ENCODE measurements at places on chromosomes 12 and 14.
A peak's percentile ranks its signal among the peaks of the same experiment; 100 is the strongest.

GRCh38 chr12:66956300-66956699 lies 277.4 kb upstream of the GRIP1 start:
- DNase-seq, result no peak

GRCh38 chr12:33488036-33488435 lies 48.4 kb upstream of the SYT10 start:
- DNase-seq, result no peak

GRCh38 chr12:64780132-64780530 lies 20.9 kb upstream of the GNS start:
- peak; percentile 3 for DNase-seq

DNA sequence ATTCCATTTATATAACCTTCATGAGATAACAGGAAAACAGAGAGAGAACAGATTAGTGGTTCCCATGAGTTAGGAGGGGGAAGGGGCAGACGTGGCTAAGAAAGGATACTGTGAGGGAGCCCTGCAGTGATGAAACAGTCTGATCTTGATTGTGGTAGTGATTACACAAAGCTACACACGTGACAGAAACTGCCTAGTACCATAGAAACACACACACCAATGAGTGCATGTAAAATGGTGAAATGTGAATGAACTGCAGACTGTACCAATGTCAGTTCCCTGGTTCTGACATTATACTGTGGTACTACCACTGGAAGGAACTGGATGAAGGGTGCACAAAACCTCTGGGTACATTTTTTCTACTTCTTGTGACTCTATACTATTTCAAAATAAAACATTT lies 36.9 kb downstream of the NRDE2 start:
- peak; percentile 68 for DNase-seq

GRCh38 chr12:67807814-67808213 lies 159.3 kb downstream of the DYRK2 start:
- no peak for DNase-seq

- DNase-seq, result no peak
Observed at GRCh38 chr14:52031781-52032180, 37.1 kb downstream of the NID2 start.

DNA sequence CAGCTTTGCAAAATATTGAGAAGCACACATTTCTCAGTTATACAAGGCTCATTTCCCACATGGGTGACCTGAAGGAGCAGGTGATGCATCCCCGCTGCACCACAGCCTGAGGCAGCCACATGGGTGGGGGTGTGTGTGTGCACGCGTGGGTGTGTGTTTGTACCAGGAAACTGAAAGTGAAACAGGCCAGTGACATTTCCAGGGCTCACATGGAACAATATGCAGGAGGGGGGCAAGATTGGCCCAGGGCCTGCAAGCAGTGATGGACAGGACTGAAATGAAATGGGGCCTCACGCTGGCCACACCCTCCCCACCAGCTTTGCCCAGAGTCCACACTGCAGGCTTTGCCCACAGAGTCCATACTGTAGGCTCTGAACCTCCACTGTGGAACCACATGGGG lies 154.2 kb upstream of the PARP11 start:
- peak; percentile 22 for DNase-seq

DNA sequence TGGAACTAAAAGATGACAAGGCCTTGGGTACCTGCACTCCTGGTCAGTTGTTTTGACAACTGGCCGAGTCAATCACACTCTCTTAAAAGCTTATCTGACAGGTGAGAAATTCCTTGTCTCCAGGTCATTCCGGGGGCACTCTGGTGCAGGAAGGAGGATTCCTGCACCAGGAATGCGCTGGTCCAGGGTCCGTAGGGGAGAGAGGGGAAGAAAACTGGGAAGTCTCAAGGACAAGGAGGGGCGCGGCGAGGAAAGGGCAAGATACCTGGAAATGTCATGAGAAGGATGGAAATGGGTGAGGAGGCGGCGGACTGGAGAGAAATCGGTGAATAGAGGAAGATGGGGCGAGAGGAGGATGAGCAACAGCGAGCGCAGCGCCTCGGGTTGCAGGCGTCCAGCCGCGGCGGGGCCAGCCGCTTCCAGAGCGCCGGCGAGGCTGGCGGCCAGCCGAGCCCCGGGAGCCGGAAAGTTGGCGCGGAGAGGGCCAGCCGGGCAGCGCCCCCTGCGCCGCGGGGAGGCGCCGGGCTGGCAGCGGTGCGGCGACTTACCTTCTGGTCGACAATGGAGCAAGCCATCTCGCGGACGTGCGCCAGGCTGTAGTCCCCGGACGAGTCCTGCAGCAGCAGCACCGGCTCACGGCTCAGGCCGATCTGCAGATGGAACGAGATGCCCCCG lies 809 bp downstream of the PRKD1 start:
- DNase-seq, result no peak

DNA sequence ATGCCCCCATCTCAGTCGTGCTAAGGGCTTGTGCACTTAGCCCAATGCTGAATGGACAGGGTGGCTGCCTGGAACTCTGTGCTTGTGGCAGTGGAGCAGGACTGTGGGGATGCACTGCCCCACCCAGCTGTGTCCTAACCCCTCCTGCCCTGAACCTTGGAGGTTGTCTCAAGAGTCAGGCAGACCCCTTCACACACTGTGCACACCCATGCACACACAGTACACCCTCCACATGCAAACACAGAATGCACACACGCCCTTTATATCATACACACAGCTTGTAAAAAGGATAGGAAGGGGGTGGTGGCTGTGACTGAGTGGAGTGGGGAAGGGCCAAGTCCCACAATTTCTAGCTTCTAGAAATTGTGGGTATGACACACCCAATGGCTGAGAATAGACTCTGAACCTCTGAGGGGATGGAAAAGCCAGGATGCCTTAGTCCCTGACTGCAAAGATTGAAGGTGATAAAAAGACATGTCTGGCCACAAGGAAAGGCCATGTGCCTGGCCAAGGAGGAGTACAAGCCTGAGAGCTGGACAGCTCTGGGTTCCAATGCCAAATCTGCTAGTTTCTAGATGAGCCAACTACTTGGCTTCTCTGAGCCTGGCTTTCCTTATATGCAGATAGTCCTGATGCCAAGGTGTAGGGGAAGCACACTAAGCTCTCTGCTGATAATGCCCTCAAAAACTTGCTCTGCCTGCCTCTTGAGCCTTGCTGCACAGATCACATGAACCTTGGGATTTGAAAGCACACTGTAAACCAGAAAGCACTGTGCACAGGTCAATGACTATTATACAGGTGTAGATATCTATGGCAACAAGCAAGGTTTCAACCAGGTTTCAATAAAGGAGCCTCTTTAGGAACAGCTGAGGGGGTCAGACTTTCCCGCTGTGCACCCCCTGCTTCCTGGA lies 8.4 kb downstream of the KRT8 start:
- no peak for DNase-seq

- DNase-seq, result no peak
Observed at GRCh38 chr14:94612174-94612573, at the start of gene SERPINA3. Gene SERPINA3, plus strand, starts transcription at chr14:94612391. Its CDS starts 2,051 bp downstream, at chr14:94614442.

DNA sequence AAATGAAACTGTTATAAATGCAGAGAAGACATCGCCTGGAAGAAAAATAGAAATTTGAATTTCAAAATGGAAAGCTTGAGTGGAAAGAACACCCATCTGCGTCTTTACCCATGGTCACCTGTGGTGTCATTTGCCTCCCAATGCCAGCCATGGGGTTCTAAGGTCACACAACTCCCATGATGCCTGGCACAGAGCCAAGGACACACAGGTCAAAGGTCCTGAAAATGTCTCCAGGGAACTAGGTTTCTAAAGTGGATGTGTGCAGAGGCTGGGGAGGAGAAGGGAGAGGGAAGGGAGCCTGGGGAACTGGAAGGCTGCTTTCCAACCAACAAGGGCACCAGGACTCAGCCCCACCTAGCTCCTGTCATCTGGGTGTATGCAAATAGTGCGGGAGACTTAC lies 724.0 kb upstream of the TMEM132C start:
- DNase-seq, result no peak

GRCh38 chr14:68905107-68905895 lies 73.8 kb downstream of the ACTN1 start:
- DNase-seq, result no peak

- no peak for DNase-seq
Observed at GRCh38 chr14:35205737-35206136, 83.4 kb downstream of the PRORP start.

DNA sequence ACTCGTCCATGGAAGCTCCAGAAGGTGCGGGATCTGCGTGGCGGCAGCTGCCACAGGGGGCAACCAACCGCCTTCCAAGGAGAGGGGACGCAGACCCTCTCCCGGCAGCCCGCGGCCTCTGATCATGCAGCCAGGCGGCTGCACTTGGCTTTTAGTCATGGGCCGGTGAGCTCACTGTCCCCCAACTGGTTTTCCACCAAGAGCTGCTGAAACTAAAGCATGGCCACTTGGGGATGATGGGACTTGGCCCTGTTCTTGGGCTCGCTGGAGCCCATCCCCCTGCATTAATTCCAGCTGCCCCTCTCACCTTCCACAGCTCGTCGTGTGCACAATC lies 39.1 kb downstream of the CCDC85C start:
- DNase-seq, result no peak

DNA sequence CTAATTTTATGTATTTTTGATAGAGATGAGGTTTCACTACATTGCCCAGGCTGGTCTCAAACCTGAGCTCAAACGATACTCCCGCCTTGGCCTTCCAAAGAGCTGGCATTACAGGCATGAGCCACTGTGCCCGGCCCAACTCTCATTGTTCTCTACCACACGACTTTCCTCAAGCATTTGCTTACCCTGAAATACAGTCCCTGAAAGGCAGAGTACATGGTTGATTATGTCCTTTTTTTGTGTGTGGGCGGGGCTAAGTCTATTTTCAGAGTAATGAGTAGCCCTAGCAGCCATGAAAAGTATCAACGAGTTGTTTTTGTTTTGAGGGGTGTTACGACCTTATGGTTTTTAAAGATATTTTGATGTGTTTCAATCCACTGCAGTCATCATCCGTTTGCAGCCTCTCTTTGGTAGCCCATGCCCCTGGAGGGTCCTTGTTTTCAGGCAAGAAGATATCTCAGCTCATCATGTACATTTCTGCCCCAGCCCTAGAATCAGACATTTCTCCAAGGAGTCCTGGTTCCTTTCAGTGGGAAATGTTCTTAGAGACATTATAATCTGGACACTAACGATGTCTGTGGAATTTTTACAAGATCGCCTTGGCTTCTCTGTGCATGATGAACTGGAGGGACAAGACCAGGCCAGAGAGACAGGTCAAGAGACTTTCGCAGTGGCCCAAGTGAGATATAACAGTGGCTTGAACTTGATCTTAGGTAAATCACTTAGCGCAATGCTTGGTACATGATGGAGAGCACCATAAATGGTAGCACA lies 8.7 kb downstream of the ACACB start:
- no peak for DNase-seq

GRCh38 chr12:96445691-96446583 lies 43.4 kb upstream of the CFAP54 start:
- DNase-seq, result peak; percentile 42

GRCh38 chr14:68342216-68342763 lies 450.6 kb downstream of the ZFP36L1 start:
- no peak for DNase-seq

DNA sequence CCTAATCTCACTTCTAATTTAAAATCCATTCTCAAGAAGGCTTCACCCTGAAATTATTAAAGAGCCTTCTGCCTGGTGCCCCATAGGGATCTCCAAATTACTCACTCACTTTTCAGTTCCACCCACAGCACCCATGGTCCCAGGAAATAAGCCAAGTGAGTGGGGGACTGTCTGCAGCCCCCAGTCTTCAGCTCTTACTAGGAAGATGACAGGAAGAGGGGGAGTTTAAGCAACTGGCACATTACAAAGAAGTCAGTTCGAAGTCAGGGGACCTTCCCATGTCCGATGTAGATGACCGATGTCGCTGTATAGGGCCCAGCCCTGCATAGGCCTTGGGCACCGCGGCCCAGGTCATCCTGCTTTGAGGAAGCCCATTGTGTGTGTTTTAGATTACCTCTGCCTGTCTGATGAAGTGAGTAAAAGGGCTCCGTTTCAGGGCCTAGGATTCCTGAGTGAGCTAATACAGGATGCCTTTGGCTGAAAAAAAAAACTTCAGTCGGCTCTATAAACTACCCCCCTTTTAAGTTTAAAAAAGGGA lies 1.9 kb downstream of the ACTN1 start:
- DNase-seq, result peak; percentile 34

DNA sequence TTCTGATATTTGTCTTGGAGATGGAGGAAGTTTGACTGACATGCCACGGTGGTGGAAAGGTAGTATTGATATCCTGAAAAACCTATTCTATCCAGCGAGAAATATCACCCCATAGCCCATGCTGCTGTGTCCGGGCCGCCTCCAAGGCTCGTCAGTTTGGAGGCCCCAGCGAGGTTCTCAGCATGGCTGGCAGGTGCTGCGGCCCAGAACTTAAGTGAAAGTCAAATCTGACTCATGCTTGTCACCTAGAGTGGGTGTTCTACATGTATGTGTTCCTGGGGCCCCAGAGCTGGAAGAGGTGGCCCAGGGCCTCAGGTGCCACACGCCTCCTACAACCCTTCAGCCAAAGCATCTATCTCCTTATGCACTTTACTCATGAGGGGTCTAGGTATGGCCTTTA lies 92.9 kb downstream of the GCH1 start:
- no peak for DNase-seq

GRCh38 chr14:105495990-105496830 lies 5.2 kb downstream of the TEDC1 start:
- DNase-seq, result no peak

DNA sequence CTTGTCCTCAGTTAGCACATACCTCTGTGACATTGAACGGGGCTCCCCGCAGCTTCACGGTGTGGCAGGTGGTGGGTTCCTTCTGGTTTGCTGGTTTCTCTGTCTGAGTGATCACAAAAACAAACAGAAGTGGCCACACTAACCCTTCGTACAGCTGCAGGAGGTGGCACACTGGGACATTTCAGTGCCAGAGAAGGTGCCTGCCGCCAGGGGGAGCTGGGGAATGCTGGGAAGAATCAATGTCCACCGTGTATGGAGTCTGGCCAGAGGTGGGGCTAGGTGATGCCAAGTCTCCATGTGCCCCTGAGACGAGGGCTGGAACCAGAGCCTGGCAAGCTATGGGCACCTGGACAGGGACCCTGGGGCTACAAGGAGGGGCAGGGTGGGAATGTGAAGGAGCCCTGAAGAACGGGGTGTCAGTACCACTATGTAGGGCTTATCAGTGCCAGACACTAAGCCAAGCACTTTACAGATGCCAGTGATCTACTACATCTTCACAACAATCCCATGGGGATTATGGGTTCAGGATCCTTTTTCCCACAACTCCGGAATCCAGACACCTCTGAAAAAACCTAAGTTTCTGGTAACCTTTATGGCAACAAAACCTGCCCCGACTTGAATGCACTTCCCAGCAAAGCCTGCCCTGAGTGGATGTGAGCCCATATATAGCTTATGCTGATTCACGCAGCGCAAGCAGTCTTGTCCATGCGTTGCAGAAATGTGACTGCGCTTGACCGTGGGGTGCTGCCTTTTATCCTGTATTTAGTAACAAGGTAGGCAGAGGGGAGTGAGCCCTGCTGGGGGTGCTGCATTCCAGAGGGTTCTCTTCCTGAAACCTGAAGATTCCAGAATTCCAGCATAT lies 10.8 kb downstream of the RBM19 start:
- DNase-seq, result no peak

DNA sequence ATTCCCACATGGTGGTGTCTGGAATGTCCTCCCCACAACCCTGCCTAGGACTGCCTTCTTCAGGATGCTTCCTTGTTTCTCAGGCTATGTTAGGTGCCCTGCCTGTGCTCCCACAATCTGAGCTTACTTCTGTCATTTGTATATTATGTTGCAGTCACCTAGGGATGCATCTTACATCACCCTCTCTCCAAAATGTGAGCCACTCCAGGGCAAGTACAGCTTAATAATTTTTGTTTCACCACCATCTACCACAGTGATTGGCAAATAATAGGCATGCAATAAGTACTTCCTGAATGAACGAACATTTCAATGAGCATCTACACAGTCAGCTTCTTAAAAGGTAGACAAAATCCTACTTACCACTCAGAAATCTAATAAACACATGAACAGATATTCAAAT lies 37.6 kb downstream of the ZFYVE26 start:
- DNase-seq, result no peak

GRCh38 chr12:58413794-58414193 lies 472.4 kb downstream of the ATP23 start:
- DNase-seq, result no peak
